Stimulated activated CD8-positive, alpha-beta memory T cell treated with anti-CD3 and anti-CD28 coated beads, Interleukin-12 subunit alpha, Interleukin-12 subunit beta, amount 100 ng/mL, for 4 hours (primary cell): ENCODE measurements at places on chromosomes 2 and 18.

- no peak for DNase-seq
These were observed 1.1 kb downstream of the TTL start for GRCh38 chr2:112483042-112483473.

GRCh38 chr2:138359532-138359931 is 142.0 kb upstream of the SPOPL start:
- DNase-seq = no peak

GRCh38 chr2:44548221-44549098 is 186.7 kb downstream of the CAMKMT start:
- DNase-seq = no peak

- DNase-seq = no peak
These were observed 147.8 kb upstream of the KLHL29 start for GRCh38 chr2:23237147-23237546.

DNA sequence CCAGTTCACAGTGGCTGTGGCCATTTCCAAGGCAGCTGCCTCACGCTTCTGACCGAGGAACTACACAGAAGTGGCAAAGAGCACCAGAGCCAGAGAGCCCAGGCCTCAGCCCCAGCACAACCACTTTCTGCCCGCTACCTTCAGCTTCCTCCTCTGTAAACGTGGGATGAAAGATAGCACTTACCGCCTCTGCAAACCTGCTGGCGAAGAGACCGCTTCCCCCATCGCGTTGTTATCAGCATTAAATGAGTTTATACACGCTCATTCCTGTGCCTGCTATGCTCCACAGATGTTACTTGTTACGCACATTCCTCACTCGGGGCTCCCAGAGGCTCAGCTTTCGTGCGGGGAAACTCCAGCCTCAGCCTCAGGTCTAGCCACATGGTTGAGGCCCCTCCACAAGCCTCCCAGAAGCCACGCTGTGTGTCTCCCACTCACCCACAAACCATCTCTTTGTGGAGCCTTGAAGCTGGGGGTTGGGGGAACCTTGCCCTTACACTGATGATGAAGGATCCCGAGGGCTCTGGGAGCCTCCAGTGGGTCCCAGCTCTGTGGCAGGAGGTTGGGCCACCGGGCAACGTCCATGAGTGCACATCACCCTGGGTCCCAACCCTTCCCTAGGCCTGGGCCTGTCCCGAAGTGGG is 63.3 kb upstream of the SMAD7 start:
- DNase-seq = no peak

DNA sequence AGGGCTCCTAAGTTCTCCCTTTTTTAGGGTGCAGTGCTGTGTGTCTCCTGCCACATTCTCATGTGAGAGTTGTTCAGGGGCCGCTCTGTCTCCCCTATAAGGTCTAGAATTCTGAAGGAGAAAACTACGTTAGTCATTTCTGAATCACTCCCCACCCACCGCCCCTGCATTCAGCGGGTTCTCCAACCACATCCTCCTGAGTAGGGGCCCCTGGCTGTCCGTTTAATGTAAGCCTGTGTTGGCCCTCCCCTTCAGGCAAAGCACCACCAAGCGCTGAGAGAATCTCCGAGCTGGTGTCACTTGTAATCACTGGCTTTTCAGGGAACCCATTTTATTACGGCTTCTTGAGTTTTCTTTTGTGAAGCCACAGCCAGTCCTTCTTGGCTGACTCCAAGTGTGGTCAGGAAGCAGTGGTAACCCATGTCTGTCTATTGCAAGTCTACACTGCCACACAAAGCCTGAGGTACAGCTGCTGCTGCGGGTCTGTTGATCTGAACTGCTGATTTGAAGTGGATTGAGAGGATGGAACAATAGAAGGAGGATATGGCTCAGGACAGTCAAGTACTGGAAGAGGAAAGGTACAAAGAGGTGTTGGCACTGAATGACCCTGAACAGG is 16.9 kb downstream of the LCT start:
- peak; percentile 68 for DNase-seq

DNA sequence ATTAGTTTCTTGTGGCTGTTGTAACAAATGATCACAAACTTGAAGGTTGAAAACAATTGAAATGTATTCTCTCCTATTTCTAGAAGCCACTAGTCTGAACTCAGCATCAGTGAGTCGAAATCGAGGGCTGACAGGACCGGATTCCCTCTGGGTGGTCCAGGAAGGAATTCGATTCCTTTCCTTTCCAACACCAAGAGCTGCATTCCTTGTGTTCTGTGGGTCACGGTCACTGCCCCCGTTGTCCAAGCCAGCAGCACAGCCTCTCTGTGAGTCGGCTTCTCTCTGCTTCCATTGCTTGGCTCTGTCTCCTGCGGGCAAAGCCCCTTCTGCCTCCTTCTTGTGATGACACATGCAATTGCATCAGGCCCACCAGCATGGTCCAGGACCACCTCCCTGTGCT is 67.3 kb downstream of the SMIM21 start:
- no peak for DNase-seq

DNA sequence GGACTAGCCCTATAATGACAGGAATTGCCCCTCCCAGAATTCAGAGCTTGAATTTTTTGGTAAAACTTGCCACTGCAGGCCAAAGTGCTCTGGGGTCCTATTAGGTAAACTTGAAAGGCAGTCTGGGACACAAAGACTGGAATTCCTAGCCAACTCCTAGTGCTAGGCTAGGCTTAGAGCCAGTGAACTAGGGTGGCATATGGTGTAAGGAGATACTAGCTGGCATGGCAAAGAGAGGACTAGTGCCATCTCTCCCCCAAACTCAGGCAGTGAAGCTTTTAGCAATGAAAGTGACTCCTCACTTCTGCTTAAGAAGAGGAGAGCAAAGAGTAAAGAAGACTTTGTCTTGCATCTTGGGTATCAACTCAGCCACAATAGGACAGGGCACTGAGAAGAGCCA is 410.5 kb upstream of the CNTNAP5 start:
- no peak for DNase-seq

DNA sequence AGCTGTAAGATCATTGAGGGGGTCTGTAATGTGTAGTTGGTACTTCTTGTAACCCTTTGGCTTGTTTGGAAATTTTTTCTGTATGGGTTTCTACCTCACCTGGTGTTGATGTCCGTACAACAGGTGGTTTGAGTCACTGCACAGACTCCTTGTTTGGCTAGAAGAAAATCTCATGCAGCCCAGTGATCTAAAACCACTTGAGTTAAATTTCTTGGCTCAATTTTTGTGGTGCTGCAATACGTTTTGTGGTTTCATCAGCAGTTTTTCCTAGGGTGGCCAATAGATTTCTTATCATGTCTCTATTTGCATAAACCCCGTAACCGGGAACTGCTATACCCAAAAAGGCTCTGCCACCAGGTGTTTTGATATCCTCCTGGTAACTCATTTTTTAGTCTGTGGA is 43.4 kb downstream of the CERS6 start:
- no peak for DNase-seq

- no peak for DNase-seq
These were observed 161.3 kb downstream of the DTNA start for GRCh38 chr18:34871435-34871834.

DNA sequence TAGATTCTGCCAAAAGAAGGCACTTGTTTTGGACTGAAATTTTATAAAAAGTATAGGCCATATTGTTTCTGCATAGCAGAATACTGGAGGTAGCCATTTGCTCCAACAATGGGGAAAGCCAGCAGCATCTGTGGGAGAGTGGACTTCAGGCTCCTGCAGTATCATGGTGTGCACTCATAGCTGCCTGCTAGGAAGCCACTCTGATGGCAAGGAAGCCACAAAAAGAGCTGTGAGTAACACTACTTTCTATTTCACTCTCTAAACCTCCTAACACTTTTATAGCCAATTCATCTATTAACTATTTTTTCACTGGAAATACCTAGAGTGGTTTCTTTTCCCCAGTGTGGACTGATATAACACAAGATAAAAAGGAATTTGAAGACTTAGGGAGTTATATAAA is 144.4 kb upstream of the KCNJ3 start:
- DNase-seq = no peak

- DNase-seq = no peak
These were observed 22.3 kb downstream of the INO80D start for GRCh38 chr2:206063635-206064034.

GRCh38 chr18:5961828-5962150 is 66.5 kb upstream of the TMEM200C start:
- no peak for DNase-seq

DNA sequence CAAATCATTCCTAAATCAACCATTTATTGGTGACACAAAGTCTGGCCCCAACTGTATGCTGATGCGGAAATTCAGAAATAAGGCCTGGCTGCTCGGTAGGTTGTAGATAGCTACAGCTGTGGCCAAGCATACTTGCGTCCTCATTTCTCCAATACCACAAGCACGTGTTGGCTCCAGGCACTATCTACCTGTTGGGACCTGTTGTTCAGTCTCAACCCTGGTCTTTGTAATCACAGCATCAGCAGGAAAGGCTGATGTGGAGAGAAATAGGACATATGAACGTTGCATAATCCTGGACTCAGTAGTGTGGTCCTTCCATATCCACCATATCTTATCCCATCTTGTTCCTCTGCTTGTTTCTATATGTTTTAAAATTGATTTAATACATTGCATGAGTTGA is 212.6 kb downstream of the PMAIP1 start:
- no peak for DNase-seq

DNA sequence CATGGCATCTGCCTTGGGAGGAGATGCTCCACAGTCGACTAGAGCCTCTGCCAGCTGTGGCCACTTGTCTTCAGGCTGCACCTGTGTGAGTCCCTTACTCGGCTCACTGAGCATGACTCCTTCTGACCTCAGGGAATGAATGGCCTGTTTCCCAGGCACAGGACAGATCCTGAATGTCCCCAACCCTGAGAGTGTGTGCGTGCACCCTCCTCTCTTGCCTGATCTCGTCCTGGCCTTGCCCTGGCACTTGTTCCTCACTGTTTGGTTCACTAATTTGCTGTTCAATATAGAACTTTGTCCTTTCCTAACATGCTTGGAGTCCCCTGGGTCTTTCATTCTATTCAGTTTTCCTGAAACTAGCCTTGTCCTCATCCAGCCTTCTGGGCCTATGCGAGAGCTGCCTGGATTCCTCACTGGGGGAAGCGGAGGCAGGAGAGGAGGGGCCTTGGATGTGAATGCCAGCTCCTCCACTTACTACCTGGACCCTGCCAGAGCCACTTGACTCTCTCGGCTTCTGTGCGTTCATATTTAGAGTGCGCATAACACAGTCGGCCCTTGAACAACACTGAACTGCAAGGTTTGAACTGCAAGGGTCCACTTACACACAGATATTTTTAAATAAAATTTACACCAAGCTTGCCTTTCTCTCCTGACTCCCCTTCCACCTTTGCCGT is 184.8 kb downstream of the ACKR3 start:
- DNase-seq = no peak

- no peak for DNase-seq
These were observed 225.8 kb upstream of the COPS8 start for GRCh38 chr2:236859908-236860307.

DNA sequence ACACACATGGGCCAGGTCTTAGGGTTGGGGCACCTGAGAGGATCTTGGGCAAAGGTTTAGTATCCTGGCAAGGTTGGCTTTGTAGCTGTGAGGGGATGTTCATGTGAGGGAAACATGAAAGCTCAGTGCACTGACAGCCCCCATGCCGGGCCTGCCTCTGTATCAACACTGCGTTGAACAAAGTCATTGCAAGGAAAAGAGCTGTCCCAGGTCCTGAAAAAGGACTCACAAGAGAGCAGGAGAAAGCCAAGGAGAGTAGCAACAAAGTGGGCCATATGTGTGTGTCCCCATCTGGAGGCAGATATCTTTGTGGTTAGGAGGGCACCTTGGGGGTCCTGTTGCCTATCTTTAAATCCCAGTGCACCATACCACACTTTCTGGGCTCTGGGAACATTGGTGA is 237.8 kb upstream of the THSD7B start:
- no peak for DNase-seq

GRCh38 chr2:233081731-233082221 is 21.6 kb downstream of the INPP5D start:
- no peak for DNase-seq
